ENCODE measurements at places on chromosomes 3 and 15. TPM values are rescaled to one million over a fixed set of nuclear protein-coding genes. Genes with fewer than 3 reads are reported as not detected.
A peak's percentile ranks its signal among the peaks of the same experiment; 100 is the strongest.

The PLAAT1 gene
- total RNA-seq: not detected

GRCh38 chr3:131619821-131620220 is 117.0 kb upstream of the MRPL3 start:
- DNase-seq: no peak
- H3K27ac ChIP-seq: no peak overlapping the region
- no peak overlapping the region for H3K4me3 ChIP-seq
- H3K27me3 ChIP-seq: peaks cover 21% of the 10 kb centered on the region
- no peaks in the 10 kb centered on the region for H3K36me3 ChIP-seq
- no peaks in the 10 kb centered on the region for H3K4me1 ChIP-seq

- H3K27ac ChIP-seq: no peak overlapping the region
- H3K4me1 ChIP-seq: no peaks in the 10 kb centered on the region
Measured at GRCh38 chr3:157412323-157412855, 24.3 kb upstream of the PTX3 start.

DNA sequence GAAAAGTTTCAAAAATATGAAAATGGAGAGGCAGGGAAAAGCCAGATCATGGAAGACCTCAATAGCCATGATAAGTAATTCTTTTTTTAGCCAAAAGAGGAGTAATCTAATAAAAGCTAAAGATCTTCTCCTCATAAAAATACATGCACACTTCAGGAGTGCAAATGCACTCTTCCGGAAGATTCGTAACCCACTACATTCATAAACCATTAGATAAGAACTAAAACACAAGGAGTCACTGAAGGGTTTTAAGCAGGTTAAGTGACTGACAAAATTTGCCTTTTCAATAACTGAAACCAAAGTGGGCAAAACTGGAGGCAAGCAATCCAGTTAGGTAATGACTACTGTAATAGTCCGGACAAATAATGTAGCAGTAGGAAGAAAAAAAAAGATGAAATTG is 46.0 kb downstream of the UBE3A start:
- H3K4me1 ChIP-seq: peaks cover 2% of the 10 kb centered on the region
- no peak overlapping the region for H3K27ac ChIP-seq
- no peak overlapping the region for H3K4me3 ChIP-seq
- peaks cover 53% of the 10 kb centered on the region for H3K36me3 ChIP-seq

The GOLGA8N gene
- 8.1 TPM for total RNA-seq

The PLA2G4E gene
- not detected for total RNA-seq

- peak; percentile 80 for DNase-seq
- peak overlapping the region; percentile 58 for H3K4me3 ChIP-seq
- peak overlapping the region; percentile 79 for H3K27ac ChIP-seq
- peaks cover 48% of the 10 kb centered on the region for H3K4me1 ChIP-seq
- H3K36me3 ChIP-seq: peaks cover 4% of the 10 kb centered on the region
- H3K27me3 ChIP-seq: peaks cover 2% of the 10 kb centered on the region
Measured at GRCh38 chr15:75198560-75199356, 2.9 kb upstream of the C15orf39 start.

The ACKR4 gene
- total RNA-seq: not detected

GRCh38 chr3:193847402-193847801 is 254.4 kb downstream of the OPA1 start:
- H3K4me1 ChIP-seq: peaks cover 3% of the 10 kb centered on the region
- H3K4me3 ChIP-seq: no peak overlapping the region
- no peak overlapping the region for H3K27ac ChIP-seq

GRCh38 chr15:74958908-74959585 is 2.5 kb upstream of the RPP25 start:
- H3K36me3 ChIP-seq: no peaks in the 10 kb centered on the region
- peak overlapping the region; percentile 47 for H3K4me3 ChIP-seq
- peaks cover 38% of the 10 kb centered on the region for H3K27me3 ChIP-seq
- peaks cover 48% of the 10 kb centered on the region for H3K4me1 ChIP-seq
- H3K27ac ChIP-seq: peak overlapping the region; percentile 39

All from activated CD4-positive, alpha-beta T cell treated with anti-CD3 and anti-CD28 coated beads, Interleukin-2, amount 10 ng/mL, durations not matched to agents 7 days and 5 days (primary cell).